ENCODE measurements at places on chromosomes 3 and 15.

DNA sequence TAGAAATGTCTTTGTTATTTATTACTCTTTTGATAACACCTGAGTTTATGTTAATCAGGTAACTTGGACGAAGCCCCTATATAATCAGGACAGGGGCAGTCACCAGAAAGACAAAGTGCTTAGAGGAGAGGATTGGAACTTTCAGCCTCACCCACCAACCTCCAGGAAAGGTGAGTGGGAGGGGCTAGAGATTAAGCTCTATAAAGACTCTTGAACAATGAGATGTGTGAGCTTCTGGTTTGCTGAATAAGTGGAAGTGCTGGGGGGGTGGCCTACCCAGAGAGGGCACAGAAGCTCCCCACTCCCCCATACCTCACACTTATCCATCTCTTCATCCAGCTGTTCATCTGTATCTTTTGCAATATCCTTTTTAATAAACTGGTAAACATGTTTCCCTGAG, 73.9 kb downstream of the TTBK2 start:
- no peak for DNase-seq

GRCh38 chr15:25056484-25057425, 102.0 kb downstream of the SNRPN start:
- DNase-seq = no peak

DNA sequence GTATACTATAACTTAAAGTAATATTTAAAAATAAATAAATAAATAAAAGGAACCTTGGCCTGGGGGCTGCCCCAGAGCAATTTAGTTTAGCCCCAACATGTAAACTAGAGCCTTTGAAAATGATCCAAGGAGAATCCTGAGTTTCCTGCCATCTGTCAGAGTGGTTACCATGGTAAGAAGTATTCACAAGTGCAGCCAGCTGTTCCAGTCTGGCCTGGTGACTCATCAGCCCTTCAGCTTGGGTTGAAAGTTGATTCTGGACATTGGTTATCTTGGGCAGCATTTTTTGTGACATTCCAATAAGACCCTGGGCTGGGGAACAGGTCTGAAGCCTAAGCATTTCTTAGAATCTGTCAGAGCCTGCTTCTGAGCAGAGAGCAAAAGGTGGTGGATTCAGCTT, 72.7 kb upstream of the LRTM1 start:
- peak; percentile 61 for DNase-seq

GRCh38 chr3:97896547-97896946, 74.7 kb downstream of the CRYBG3 start:
- DNase-seq = no peak

DNA sequence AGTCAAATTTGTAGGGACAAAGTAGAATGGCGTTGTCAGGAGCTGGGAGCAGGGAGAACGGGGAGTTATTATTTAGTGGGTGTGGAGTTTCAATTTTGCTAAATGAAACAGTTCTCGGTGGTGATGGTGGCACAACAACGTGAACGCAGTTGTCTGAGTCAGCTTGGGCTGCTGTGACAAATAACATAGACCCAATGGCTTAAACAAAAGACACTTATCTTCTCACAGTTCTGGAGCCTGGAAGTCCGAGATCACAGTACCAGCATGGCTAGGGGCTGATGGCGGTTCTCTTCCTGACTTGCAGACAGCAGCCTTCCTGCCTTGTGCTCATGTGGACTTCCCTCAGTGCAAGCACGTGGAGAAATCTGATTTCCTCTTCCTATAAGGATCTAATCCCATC, 90.2 kb downstream of the CHSY1 start:
- no peak for DNase-seq

DNA sequence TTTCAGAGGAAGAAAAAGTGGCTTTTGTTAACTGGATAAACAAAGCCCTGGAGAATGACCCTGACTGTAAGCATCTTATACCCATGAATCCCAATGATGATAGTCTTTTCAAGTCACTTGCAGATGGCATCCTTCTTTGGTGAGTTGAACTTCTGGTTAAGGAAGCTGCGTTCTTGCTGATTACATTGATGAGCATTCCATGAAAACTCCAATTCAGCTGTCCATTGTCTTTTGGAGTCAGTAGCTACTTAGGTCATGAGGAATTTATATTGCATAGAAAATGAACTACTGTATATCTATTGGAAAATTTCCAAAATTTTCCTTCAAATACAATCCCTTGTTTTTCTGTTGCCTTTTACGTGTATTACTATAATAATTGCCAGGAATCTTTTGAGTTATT, 47.7 kb upstream of the TRPC1 start:
- DNase-seq = no peak

- DNase-seq = no peak
Measured at GRCh38 chr15:34598799-34599585, 15.5 kb upstream of the GOLGA8B start.

DNA sequence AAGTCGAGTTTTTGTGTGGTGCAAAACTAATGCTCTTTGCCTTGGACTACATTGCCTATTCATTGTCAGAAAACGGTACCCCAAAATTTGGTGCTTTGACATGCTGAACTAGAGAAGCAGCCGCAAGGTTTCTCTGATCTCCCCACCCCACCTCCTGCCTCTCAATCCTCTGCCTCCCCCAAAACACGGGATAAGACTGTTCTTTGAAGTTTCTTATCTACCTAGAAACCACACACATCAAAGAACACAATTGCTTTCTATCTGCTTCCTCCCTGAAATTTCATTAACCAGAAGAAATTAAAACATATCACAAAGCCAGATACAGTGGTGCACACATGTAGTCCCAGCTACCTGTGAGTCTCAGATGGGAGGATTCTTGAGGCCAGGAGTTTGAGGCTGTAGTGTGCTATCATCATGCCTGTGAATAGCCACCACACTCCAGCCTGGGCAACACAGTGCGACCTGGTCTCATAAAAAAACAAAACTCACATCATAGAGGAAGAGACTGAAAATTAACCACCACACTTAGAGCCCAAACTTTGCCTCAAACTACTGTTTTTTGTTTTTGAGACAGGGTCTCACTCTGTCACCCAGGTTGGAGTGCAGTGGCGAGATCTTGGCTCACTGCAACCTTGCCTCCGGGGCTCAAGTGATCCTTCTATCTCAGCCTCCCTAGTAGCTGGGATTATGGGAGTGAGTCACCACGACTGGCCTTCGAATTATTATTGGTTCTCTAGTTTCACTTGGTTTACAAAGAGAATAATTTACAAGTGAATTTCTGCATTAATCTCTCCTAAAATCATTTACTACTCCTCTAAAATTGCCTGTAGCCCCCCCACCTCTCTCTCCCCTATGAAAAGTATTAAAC, 2.7 kb upstream of the PCNP start:
- DNase-seq = no peak

DNA sequence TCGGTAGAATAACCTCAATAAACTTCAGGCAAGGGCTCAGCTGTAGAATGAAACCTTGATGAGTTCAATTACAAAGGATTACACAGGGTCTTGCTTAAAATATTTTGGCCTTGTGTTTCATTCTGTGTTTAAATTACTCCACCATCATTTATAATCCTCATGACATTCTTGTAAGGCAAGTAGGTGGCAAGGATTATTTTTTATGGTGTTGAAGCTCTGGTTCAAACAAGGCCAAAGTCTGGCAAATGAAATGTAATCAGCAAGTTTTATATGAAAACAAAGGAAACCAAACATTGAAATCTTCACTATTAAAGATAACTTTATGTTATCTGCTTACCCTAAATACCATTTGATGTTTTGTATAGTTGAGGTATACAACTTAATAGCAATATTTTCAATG, 221.3 kb upstream of the HES1 start:
- no peak for DNase-seq

DNA sequence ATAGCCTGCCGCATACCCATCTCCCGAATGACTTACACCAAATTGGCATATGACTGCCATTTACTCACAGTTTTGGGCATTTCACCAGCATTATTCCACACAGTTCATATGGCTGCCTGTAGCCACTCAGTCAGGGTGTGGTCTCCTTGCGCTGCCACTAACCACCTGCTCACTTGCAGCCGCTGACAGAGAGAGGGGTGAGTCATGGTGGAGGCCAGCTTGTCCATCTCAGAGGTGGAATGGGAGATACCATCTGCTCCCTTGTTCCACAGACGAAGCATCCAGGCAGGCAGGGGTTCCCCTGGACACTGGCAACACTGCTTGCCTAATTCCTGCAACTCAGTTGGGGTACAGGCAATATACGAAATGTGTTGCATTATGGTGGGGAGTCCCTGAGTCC, 15.6 kb downstream of the CCRL2 start:
- peak; percentile 85 for DNase-seq

DNA sequence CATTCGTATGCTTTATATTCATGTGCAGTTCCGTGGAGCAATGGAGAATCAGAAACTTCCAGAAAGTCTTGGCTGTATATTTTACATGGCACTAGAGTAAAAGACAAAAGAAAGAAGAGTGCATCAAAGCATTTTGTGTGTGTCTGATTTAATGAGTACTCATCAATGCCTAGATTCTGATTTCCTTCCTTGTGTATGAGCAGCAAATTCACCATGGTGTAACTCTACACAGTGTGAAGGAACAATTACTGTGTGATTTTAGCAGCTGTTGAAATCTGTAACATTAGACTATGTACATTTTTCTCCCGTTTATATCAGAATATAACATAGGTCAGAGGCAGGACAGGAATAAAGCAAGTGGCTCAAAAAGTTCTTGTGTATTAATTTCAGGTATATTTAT, 102.0 kb upstream of the TSC22D2 start:
- DNase-seq = no peak

GRCh38 chr3:71033681-71034220, 549.8 kb downstream of the FOXP1 start:
- no peak for DNase-seq

DNA sequence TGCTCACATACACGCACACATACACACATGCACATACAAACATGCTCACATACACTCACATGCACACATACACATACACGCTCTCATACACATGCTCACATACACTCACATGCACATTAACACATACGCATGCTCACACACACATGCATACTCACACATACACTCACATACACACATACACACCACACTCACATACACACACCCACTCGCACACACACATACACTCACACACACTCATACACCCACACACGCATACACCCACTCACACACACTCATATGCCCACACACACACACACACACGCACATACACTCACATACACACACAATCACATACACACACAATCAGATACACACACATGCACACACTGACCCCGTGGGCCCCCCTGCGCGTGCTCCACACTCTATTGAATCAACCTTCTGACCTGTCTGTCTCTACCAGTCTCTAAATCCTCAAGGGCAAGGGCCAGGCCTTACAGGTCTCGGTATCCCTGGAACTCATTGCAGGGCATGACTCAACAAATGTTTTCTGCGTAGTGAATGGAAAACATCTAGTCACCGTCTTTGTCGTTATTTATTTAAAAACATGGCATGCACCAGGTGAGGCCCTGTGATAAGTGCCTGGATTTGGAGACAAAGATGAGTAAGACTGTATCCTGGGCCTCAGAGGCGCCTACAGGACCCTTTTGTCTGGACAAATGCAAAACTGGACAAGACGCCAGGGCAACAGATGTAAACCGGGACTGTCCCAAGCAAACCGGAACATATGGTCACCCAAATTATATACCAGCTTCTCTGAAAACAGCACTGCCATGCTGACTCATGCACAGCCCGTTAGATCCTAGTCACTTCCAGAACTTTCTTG, 41.8 kb downstream of the GRK7 start:
- DNase-seq = peak; percentile 49

DNA sequence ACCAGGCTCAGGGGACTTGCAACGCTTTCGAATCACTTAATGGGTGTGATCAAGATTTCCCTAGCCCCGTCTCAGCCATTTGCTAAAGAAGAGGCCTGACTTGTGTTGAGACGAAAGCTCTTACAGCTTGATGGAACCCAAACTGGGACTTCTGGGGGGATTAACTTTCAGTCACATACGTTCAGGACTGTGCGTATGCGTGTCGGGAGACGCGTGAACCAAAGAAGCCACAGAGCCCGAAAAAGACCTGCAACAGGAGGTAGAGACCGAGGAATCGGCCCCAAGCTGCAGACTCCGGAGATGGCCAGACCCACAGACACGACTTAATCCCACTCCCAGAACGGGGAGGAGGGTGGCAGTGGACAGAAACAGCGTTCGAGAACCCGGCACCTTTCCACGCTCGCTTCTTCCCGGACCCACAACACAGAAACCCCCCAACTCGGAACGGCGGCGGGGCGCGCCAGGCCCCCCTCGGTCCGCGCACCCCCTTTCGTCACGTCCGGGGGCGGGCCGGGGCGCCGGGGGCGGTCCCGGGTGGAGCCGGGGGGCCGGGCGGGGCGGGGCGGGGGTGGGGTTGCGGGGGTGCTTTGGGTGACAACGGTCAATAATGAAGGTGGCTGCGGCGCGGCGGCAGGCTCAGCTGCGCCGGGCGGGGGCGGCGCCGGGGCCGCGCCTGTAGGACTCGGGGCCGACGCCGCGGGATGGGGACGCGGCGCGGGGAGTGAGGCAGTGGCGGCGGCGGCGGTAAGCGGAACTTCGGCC, at the start of gene ATP11B:
TSS of gene ATP11B (plus strand) at position 604 of the 762 bp plus-strand sequence. CDS start 256 bp downstream, outside the sequence.
- DNase-seq = peak; percentile 37

DNA sequence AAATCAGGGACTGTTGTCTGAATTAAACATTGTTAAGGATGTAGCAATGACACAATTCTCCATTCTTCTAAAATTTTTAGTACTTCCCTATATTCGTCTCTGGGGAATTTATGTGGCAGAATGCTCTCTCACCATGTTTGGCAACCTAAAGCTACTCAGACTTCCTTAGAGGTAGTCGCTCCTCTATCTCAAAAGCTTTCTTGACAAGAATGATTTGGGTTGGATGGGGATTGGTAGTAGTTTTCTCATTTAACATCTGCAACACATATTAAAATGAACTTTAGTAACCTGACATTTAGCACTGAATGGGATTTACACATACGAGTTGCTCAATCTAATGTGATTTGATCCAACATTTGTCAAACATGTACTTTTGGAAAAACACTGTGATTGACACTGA, 233.3 kb downstream of the RBMS3 start:
- no peak for DNase-seq

- no peak for DNase-seq
Measured at GRCh38 chr3:105853801-105854432, 14.9 kb downstream of the CBLB start.

DNA sequence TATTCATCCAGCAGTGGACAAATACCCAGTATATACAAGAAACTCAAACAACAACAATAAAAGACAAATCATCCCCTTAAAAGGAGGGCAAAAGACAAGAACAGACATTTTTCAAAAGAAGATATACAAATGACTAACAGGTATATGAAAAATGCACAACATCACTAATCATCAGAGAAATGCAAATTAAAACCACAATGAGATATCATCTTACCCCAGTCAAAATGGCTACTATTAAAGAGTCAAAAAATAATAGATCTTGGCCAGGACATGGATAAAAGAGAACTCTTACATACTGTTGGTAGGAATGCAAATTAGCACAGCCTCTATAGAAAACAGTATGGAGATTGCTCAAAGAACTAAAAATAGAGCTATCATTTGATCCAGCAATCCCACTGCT, 16.9 kb downstream of the DHX36 start:
- DNase-seq = no peak

- peak; percentile 69 for DNase-seq
Measured at GRCh38 chr3:142896201-142896755, 7.4 kb upstream of the PCOLCE2 start.

DNA sequence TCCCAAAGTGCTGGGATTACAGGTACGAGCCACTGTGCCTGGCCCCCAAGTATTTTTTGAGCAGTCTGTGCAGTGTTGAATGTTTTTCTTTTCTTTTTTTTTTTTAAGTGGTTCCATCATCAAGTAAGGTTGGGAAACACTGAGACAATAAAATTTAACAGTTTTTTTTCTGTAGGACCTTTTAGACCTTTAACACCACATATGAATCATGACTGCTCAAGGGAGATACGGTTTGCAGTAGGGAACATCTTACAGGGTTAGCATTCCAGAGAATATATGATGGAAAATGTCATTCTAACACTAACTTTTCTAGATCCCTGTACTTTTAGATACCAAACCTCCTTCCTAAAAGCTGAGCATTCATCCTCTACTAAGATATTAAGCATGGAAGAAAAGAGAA, 41.7 kb downstream of the SNX4 start:
- no peak for DNase-seq
